Thyroid gland (tissue), 4 donors: ENCODE measurements at places on chromosomes 6 and 20.
A peak's percentile ranks its signal among the peaks of the same experiment; 100 is the strongest.

GRCh38 chr6:160041608-160042007 is 72.7 kb downstream of the IGF2R start:
- DNase-seq: peak; percentile 94

DNA sequence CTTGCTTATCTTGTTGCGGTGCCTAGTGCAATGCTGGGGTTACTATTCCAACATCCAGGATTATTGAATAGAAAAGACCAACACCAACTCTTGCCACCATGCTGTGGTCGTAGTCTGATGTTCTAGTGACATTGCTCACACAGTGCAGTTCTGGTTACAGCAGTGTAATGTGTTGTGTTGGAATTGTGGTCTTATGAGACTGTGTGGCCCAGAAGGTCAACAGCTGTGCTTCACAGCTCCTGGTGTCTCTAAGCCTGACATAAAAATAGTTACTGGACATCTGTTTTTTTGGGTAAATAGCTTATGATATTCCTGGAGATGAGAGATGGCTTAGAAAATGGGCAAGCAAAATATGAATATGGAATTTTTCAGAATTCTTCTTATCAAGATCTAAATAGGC is 57.6 kb downstream of the SLC22A2 start:
- DNase-seq: no peak

DNA sequence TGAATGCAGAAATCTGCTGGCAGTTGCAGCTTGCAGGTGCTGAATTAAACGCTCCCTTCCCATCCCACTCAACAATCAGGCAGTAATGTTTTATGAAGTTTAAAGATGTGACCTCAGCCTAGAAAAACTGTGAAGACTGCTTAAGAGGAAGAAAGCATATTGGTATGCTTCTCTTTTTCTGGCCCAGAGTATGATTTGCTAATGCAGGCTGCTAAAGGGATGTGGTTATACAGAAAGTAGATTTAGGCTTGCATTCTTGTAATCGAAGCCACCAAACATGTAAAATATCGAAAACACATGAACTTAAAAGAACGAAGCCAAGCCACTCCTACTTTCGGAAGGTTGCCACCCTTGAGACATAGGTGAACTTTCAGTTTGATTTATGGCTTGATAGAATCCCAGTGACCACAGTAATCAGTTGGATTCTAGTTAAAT is 40.7 kb downstream of the MAP3K5 start:
- DNase-seq: no peak

DNA sequence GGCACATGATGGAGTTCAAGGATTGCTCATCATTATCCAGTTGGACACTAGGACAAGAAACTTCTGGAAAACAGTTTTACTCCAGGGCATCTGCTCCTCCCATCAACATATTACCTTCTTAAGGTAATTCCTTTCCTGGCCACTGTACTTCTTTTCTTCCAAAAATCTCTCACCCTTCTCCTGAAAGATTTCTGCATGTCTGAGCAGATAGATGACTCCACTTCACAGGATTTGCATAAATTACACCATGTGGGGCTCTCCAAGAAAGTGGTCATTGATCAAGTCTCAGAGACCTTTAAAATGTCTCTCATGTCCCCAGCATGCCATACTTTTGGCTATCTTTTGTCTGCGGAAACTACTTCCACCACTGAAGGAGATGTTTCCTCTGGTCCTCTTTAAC is 103.2 kb upstream of the TNFAIP3 start:
- DNase-seq: no peak

DNA sequence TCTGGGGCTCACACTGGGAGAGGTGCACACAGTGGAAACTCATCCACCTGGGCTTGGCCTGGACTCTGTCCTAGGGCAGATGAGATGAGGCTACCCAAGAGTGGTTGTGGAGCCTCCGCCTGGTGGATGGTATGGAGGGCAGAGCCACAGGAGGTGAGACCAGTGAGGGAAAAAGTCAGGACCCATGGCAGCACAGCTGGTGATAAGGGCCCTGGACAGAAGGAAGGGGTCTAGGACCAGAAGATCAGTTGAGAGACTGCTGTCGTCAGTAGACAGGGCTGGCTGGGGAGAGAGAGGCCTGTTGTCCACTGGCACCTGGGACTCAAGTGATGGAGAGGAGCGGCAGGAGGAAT is 29.8 kb downstream of the PLCG1 start:
- DNase-seq: no peak

DNA sequence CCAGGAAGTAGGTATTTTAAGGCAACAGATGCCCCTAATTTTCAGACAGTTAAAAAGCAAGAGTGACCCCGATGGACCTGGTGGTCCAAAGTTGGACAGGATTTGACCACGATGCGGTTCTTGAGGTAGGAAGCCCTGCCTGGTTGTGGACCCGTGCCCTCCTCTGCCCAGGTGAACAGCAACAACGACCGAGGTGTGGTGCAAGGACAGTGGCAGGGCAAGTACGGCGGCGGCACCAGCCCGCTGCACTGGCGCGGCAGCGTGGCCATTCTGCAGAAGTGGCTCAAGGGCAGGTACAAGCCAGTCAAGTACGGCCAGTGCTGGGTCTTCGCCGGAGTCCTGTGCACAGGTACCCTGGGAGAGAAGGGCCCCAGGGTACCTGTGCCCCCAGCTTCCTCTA is 18.7 kb downstream of the TGM6 start:
- no peak for DNase-seq

DNA sequence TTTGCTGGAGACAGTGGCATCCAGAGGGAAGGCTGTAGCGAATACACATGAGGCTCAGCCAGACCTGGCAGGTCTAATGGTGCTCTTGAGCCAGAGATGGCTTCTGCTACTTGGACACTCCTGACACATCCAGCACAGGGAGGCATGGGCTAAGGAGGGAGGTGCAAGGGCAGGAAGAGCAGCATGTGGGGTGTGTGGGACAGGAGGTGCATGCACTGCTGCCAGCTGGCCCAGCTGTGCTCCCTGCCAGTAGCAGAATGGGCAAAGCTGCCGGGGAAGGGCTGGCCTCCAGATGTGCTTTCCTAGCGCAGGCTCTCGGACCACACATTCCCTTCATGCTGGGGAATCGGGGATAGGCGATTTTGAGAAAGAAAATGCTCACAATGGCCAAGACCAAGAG is 309.2 kb downstream of the CDC5L start:
- no peak for DNase-seq

DNA sequence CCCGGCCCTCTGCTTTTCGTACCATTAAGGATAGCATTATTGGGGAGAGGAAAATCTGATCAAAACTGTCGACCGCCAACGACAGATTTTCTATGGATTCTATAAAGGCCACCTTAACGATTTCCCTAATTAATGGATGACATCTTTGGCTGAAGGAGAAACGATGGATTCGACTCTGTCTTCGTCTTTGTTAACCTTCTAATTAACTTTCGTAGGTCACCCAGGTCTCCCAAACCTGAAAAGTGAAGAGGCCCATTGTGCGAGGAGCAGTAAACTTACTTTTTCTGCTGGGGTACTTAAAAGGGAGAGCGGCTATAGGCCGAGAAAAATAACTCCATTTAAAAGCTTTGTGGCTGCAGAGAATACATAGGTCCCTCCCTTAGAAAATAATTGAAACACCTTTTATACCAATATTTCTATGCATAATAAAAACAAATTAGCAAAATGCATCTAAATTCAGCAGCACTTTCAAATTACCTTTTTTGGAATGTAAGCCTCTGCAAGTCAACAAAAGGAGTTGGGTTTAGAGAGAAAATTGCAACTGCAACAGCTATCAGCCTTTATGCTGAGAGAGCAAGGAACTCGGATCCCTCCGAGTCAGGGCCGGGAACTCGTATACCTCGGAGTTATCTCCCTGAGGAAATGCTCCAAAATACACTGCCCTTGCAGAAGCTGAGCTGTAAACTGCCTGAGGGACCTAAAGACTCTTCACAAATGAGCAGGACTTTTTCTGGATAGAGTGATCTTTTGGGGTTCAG is 31.4 kb upstream of the NR2E1 start:
- DNase-seq: no peak

GRCh38 chr6:18389479-18389878 is 2.3 kb downstream of the RNF144B start:
- no peak for DNase-seq

DNA sequence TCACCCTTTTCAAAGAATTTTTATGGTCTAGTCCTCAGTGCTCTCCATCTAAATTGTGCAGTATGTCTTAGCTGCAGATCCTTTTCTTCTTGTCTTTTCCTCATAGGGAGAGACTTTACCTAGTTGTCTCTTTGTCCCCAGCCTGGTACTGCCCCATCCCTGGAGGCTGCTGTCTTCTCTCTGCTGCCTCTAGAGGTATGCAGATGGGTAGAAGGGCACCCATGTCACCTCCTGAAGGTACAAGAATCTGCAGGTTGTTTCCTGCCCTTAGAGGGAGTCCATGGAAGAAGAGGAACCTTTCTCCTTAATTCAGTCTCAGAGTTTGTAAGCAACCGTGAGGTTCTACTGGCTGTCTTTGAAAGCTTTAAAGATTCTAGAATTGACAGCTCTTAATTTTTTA is 39.1 kb downstream of the MCM8 start:
- DNase-seq: no peak

GRCh38 chr6:25652007-25652515 is at the start of gene SCGN:
Gene SCGN (plus strand): TSS chr6:25652215. CDS start chr6:25652404, 189 bp downstream.
- DNase-seq: peak; percentile 54

DNA sequence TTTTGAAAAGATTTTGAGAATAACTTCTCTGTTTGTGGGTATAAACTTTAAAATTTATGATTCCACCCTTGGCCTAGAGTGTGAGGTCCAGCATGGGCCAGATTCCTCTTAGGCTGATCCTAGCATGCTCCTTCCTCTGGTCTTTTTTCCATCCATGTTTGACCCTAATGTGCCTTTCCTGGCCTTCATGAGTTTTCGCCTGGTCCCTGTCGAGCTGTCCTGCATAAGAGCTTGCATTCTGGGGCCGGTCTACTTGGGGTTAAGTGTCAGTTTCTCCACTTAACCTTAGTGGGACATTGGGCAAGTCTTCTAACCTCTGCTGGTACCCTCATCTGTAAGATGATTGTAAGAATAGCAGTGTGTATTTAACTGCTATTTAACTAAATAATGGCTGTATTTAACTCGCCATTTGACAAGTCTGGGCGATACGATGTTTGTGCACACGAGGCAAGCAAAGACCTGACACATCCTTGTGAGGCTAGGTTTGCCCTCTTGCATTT is 40.7 kb upstream of the TAGAP start:
- DNase-seq: no peak

DNA sequence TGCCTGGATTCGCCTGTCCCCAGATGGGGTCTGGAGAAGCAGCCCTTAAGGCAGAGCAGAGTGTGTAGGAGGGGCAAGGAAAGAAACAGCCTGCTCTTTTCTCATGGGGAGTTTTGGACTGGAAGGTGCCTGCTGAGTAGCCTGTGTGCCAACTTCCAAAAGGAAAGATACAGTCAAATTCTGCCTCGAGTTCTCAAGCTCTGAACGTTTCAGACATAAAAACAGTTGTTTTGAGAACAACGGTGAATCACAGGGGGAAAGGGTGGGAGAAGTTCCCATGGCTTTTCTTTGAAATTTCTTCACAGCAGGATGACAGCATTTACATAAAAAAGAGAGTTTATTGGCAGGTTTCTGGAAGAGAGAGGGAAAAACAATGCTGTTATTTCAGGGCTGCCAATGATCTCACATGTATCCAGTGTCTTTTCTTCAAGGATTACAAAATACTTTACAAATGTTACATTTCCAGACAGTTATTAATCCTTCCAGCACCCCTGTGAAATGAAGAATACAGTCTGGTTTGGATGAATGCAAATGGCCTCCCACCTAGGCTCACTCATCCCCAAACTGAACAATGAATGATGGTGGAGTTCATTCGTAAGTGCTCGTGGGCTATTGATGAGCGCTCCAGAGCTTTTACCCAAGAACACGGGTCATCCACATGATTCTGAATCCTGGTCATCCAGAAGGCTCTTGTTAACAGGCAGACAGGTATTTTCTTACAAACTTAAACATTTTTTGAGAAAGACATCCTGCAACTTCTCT is 33.8 kb upstream of the ECI2 start:
- no peak for DNase-seq

DNA sequence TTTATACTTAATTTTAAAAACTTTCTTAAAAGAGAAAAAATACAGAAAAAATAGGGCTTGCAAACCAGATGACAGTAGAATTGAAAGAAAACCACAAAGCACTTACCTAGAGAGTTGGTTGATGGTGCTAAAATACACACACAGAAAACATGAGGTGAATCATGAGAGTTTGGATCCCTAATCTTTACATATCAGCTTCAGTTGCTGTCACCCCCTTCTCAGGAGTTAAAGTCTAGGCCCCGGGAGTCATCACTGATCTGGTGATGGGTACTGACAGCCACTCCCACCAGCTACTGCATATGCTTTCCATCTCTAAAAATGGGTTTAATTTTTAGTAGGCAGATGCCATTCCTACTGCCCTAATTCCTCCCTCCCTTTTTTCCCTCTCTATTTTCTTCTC is 16.7 kb downstream of the TSBP1 start:
- no peak for DNase-seq

DNA sequence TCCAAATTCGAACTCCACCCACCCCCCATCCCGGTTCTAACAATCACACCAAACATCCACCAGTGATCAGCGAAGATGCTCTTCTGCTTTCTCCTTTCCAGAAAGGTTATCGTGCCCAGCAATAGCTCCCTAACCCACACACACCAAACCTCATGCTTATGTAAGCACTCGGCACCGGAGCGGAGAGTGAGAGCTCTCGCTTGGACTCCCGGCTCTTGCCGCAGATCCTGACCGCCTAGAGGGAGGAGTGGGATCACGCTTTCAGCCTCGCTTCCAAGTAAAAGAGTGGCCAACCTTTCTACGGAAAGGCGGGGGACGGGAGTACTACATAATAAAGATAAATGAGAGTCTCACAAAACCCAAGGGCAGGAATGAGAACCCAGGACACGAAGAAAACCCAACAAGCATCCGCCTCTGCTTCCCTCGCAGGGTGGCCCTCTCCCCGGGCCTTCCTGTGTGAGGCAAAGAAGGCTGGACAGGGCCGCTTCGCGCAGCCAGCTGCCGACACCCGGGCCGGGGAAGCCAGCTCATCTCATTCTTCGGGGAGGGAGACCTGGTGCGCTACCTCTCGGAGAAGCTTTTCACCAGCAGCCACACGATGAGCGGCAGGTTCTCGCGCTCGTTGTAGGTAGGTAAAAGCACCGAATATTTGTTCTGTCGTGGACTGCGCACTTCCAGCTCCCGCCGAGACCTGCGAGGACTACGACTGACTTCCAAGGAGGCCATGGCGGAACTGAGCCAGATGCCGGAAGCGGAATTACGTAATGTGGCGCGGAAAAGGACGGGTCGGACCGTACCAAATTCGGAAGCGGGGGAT is at the start of gene DPM1:
TSS of gene DPM1 (minus strand) at position 735 of the 817 bp plus-strand sequence. CDS start at position 726, 9 bp downstream.
- peak; percentile 89 for DNase-seq

GRCh38 chr6:81995548-81996289 is 243.2 kb upstream of the TENT5A start:
- DNase-seq: peak; percentile 2

GRCh38 chr20:8505476-8506200 is 373.6 kb downstream of the PLCB1 start:
- no peak for DNase-seq

GRCh38 chr6:27888566-27888965 is 23.6 kb downstream of the OR2B2 start:
- no peak for DNase-seq

DNA sequence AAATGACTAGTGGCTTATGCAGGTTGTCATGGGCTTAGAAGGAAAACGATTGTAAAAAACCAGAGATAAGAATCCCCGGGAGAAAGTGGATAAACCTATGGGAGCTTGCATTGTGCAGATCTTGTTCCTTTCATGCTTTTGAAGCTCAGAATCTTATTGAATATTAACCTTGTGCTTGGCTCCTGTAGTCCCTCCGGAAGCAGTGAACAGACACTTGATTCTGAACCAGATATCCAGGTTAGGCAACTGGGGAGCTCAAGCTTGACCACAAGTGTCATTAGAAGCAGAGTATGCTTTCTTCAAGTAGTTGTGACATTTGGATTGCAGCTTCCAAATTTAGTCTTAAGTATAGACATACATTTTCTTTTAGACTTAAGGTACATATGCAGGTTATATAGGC is 212.6 kb upstream of the MOCS1 start:
- peak; percentile 29 for DNase-seq
